ENCODE measurements at places on chromosomes 1 and 21.

DNA sequence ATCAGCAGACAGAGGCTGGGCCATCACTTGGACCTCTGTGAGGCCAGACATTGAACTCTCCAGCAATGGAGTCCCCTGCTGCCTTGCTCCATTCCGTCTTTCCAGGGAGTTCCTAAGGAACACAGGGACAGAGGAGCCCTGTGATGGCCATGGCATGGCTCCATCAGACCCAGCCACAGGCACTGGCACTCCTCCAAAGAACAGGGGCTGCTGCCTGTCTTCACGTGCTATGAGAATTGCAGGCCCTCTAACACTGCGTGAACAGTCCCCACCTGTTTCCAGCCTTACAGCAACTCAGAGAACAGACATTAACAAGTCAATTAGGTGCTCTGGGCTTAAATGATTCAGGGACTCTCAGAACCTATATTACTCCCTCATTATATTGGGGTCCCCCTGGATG, 140.8 kb downstream of the ASTN1 start:
- no peak for DNase-seq

DNA sequence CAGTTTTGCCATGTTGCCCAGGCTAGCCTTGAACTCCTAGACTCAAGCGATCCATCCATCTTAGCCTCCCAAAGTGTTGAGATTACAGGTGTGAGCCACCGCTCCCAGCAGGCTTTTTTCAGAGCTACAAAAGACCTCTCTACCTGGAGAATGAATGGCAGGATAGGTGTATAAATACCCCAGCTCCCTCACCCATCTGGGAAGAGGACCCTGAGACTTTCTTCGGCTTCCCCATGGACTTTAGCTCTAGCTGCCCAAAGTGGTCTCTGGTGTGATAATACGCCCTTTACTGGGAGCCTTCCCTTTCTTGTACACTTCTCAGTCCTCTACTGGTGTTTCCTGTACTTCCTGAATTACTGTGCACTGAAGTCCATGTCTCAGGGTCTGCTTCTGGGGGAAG, 60.6 kb downstream of the PTP4A2 start:
- DNase-seq: no peak

- DNase-seq: no peak
Observed at GRCh38 chr1:183810121-183810520, 5.2 kb downstream of the RGL1 start.

- DNase-seq: no peak
Observed at GRCh38 chr1:31133368-31133767, 67.9 kb upstream of the PUM1 start.

GRCh38 chr1:214281720-214282629, 1.0 kb downstream of the SMYD2 start:
- DNase-seq: no peak

DNA sequence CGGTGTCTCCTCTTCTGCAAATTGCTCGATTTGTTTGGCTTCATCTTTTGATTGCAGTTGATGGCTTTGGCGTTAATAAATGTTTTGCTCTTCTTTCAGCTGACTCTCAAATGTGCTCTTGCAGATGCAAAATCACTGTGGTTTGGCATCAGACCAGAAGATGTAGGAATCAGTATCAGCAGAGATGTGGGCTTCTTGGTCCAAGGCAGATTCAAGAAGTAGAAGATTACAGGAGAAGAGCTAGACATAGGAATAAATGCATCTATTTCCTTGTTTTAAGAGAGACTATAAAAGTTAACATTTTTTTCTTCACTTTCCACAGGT, 59.8 kb upstream of the BACH1 start:
- DNase-seq: no peak

- peak; percentile 31 for DNase-seq
Observed at GRCh38 chr1:2468041-2468472, 8.0 kb upstream of the PLCH2 start.

- no peak for DNase-seq
Observed at GRCh38 chr1:210123924-210124589, 108.5 kb upstream of the SERTAD4 start.
